Stimulated activated CD8-positive, alpha-beta memory T cell treated with anti-CD3 and anti-CD28 coated beads, Interleukin-15, amount 100 ng/mL, for 48 hours (primary cell): ENCODE measurements at places on chromosomes 5 and 9.

- DNase-seq = no peak
Observed at GRCh38 chr5:129073111-129073510, 21.4 kb upstream of the ISOC1 start.

GRCh38 chr5:91957666-91958065 is 574.5 kb upstream of the ARRDC3 start:
- DNase-seq = no peak

DNA sequence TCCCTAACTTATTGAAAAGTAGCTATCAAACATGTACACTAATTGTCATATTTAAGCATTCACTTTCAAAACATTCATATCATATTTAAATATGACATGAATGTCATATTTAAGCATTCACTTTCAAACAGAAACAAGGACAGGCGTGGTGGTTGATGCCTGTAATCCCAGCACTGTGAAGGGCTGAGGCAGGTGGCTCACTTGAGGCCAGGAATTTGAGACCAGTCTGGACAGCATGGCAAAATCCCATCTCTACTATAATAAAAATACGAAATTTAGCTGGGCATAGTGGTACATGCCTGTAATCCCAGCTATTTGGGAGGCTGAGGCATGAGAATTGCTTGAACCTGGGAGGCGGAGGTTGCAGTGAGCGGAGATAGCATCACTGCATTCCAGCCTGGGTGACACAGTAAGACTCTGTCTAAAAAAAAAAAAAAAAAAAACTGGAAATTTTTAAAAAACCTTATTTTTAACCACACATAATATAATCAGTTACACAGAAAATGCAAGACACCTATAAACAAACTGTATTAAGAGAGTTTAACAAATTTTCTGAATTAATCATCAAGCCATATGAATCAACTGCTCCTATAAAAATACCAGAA is 88.1 kb downstream of the LPAR1 start:
- DNase-seq = no peak

DNA sequence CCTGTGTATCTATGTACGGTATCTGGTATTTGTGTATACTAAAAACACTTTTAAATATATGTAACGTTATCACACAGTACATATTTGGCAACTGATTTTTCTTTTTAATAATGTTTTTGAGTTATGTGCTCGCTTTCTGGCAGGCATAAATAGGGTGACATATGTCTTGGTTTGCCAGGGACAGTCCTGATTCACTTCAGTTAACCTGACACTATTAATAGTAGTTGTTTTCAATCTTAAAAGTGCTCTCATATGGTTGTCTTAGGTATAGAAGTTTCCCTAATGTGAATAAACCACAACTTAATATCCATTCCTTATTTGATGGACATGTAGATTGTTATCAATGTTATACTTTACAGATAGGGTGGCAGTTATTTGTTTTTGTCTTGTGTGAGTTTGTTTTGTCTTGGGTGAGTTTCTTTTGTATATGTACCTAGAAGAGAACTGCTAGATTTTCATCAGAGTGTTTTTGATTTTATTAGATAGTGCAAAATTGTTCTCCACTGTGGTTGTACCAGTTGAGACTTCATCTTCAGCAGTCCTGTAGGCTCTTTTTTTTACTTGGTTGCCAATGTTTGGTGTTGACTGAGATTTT is 7.9 kb downstream of the G3BP1 start:
- no peak for DNase-seq

DNA sequence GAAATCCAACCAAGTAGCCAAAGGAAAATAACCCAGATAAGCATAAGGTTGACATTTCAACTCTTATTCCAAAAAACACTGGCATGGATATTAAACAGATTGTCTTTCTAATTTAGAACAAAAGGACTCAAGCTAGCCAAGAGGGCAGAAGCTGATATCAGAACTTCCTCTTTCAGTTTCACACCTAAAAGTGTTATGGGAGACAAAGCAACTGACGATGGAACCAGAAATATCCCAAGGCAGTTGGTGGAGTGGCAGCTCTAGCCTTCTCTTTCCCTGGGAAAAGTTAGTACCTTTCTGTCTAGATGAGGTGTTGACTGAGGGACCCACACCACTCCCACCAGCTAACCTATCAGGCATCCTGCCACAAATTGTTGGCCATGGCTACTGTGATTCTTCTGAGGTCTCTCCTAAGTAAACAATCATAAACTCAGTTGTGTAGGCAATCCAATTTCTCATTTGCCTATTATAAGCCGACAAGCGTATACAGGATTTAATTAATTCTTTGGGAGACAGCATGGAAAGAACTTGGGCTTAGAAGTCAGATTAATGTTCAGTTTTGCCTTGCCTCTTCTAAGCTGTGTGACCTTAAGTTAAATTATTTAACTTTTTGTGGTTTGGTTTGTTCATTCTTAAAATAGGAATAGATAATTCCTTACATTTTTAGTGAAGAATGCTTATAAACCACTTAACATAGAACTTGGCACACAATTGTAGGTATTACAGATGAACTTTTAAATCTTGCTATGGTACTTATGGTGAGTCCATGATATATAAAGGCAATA is 110.9 kb upstream of the ADAMTSL1 start:
- no peak for DNase-seq

- no peak for DNase-seq
Observed at GRCh38 chr5:122081541-122081940, 3.5 kb upstream of the LOX start.
